Iris pigment epithelial cell (primary cell): ENCODE measurements at places on chromosomes 7 and 10.

- DNase-seq, result peak; percentile 86
Measured at GRCh38 chr10:92689663-92690210, at the start of gene HHEX. Gene HHEX (plus strand): TSS chr10:92689955. CDS start chr10:92689987, 32 bp downstream.

GRCh38 chr7:151129117-151129959 lies 38.2 kb downstream of the GBX1 start:
- DNase-seq, result no peak

DNA sequence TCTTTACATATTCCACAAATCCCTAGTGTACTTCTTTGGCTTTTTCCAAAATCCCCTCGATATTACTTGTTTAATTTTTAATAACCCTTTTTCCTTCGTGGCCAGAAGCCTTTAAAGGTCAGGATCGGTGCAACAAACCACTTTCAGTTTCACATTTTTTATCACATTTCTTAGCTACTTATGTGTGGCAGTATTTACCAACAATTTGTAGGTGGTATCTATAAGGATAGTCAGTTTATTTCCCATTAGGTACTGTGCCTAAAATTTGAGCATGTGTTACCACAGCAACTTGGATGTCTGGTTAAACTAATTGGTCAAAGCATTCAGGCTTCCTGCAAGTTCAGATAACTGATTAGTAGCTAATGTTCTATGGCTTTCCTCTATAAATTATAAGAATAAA lies 104.9 kb downstream of the CDK14 start:
- peak; percentile 41 for DNase-seq

- DNase-seq, result no peak
Measured at GRCh38 chr10:61919646-61920215, 18.2 kb downstream of the ARID5B start.

GRCh38 chr10:112991888-112992491 lies 41.9 kb downstream of the TCF7L2 start:
- DNase-seq, result no peak

DNA sequence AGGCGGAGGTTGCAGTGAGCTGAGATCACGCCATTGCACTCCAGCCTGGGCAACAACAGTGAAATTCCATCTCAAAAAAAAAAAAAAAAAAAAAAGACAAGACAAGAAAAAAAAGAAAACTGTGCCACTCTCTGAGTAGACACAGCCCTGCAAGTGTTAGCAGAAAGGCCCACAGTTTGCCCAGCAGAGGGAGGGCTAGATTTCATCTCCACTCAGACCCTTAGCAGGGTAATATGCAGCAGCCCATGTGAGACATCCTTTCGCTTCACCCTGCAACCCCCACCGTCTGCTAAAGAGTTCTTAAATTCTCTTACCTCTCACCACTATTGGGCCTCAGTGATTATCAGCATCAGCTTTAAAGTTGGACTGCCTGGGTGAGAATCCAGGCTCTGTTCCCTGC lies 38.2 kb downstream of the CTNNA3 start:
- DNase-seq, result no peak

DNA sequence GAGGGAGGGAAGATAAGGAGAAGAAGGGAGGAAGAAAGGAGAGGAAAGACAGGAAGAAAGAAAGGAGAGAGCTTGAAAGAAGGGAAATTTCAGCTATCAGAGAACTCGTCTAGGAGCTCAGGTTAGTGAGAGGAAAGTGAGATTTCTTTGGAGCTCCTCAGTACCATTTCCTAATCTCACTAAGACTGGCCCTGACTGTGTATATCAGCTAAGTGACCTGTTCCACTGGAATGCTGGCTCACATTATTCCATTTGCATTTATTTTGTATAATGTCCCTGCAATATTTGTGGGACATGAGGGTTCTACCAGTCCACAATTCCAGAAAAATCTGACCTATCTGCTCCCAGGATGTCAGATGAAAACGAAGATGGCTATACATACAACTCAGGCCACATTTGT lies 114.7 kb upstream of the CELF2 start:
- no peak for DNase-seq

- peak; percentile 4 for DNase-seq
Measured at GRCh38 chr10:32411797-32412498, 34.0 kb upstream of the CCDC7 start.

DNA sequence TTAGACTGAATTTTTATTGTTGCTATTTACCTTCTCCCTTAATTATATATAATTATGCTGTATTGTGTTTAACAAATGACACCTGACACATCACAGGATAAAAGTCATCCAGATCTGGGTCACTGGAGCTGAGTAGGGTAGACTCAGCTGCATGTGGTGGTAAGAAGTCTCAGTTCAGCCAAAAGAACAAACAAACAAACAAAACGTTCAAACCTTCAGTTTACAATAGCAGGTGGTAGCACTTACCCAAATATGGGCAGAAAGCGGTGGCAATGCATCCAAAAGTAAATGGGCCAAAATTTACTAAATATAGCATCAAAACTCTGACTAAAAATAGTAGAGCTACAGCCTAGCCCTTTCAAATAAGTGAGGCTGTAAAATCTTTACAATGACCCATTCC lies 42.2 kb downstream of the ZWINT start:
- no peak for DNase-seq

- DNase-seq, result peak; percentile 78
Measured at GRCh38 chr10:87750001-87750671, 67.9 kb downstream of the ATAD1 start.

- no peak for DNase-seq
Measured at GRCh38 chr7:69860486-69860885, 262.2 kb downstream of the AUTS2 start.

- DNase-seq, result no peak
Measured at GRCh38 chr10:61169294-61169693, 225.3 kb upstream of the RHOBTB1 start.

GRCh38 chr10:89637113-89637512 lies 7.9 kb downstream of the PANK1 start:
- DNase-seq, result no peak

DNA sequence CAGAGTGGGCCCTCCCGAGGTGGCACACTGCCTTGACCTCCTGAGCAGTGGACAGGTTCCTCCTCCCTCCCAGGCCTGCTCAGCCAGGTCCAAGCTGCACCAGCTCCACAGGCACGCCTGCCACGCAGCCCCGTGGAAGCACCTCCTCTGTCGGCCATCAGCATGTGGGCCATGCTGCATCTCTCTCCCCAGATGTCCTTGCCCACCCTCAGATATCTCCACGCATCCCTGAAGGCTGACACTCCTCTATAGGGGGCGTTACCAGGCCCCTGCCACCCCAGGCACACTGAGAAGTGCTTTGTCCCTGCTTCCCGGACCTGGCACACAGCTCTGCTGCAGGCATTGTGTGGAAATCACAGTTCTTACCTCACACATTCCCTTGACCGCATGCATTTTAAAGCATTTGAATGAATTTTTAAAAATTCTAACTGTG lies 598.5 kb downstream of the SDK1 start:
- no peak for DNase-seq

GRCh38 chr10:35637462-35637861 lies 4.6 kb downstream of the FZD8 start:
- no peak for DNase-seq

DNA sequence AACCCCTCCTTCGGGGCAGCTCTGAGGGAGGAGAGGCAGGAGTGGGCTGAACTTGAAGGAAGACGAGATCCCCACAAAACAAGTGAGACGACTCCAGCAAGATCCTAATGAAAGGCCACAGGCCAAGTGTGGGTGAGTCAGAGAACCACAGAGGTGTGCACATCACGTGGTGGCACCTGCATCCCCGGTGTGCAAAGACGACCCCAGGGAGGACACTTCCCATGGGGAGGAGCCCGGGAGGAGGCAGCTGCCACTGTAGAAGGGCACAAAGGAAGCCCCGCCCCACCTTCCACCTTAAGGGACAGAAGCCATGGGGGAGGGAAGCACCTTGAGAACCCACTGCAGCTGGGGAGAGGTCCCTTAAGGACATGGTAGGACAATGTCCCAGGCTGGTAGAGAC lies 45.7 kb downstream of the ESYT2 start:
- DNase-seq, result no peak

DNA sequence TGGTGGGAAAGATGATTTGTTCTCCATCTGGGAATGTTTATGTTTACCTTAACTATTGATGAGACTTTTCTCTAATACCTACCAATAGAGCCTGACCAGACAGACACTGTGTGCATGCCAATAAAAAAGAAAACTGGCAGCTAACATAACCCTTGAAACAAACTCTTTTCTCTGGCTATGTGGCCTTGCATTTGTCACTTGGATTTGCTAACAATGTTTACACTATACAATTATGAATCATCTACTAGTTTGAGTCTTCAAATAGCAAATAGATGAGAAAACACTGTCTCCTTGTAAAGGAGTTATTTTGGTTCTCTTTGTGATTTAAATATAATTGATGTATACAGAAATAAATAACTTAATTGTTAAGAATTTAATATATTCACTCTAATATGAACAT lies 273.1 kb downstream of the SEMA3D start:
- peak; percentile 58 for DNase-seq

- DNase-seq, result no peak
Measured at GRCh38 chr10:78763651-78764395, 304.9 kb upstream of the ZMIZ1 start.

- DNase-seq, result peak; percentile 32
Measured at GRCh38 chr7:83413424-83413823, 235.5 kb downstream of the SEMA3E start.

GRCh38 chr10:70937661-70938060 lies 49.3 kb upstream of the PCBD1 start:
- no peak for DNase-seq

GRCh38 chr10:103277713-103278536 lies 987 bp downstream of the INA start:
- no peak for DNase-seq

DNA sequence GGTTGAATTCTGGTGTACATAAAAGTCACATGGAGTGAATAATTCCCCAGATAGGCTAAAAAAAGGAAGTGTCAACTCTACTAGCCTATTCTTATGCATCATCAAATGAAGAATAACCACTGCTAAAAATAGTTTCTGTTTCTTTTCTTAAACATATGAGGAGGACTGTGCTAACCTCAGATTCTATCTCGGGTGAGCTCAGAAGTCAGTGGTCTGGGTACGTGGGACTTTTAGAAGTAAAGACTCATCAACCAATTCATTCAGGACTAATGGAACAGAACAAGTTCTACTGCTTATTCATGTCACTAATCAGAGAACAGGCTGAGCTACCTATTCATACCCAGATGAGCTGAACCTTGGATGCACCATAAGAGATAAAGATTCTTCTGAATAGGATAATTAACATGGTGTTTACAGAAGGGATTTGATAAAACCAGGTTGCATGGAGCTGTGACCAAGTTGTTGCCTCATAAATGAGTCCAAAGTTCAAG lies 9.5 kb upstream of the ASAH2 start:
- no peak for DNase-seq

DNA sequence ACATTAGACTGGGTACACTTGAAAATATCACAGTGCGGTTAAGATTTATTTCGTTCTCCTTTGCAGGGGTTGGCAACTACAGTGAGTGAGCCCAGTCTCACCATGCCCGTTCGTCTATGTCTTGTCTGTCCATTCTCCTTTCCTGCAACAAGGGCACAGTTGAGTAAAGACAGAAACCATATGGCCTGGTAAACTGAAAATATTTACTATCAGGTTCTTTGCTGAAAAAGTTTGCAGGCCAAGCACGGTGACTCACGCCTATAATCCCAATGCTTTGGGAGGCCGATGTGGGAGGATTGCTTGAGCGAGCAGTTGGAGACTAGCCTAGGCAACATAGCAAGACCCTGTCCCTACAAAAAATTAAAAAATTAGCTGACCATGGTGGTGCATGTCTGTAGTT lies 11.4 kb upstream of the KCTD7 start:
- DNase-seq, result peak; percentile 50

DNA sequence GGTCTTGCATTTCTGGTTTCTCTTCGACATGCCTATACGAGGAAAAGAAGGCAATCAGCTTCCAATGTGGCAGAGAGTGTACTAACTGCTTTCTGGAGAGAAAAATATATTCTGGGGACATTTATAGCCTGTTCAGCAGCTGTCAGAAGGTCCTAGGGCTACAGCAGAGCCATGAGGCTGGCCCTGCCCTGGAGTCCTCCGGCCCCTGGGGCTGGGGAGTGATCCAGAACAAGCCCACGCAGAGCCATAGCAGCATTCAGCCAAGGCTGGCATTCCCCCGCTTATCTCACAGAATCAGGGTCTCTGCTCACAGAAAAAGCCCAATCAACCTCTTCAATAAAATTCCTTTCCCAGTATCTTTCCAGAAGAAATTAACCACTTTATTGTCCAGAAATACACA lies 48.9 kb downstream of the FZD1 start:
- no peak for DNase-seq

GRCh38 chr10:85643845-85644525 lies 722.6 kb downstream of the GRID1 start:
- no peak for DNase-seq

GRCh38 chr10:124160943-124161582 lies 67.7 kb upstream of the CHST15 start:
- no peak for DNase-seq

GRCh38 chr7:50476953-50477625 lies 26.9 kb upstream of the FIGNL1 start:
- no peak for DNase-seq

GRCh38 chr10:75924309-75924902 lies 493.0 kb downstream of the LRMDA start:
- DNase-seq, result no peak

DNA sequence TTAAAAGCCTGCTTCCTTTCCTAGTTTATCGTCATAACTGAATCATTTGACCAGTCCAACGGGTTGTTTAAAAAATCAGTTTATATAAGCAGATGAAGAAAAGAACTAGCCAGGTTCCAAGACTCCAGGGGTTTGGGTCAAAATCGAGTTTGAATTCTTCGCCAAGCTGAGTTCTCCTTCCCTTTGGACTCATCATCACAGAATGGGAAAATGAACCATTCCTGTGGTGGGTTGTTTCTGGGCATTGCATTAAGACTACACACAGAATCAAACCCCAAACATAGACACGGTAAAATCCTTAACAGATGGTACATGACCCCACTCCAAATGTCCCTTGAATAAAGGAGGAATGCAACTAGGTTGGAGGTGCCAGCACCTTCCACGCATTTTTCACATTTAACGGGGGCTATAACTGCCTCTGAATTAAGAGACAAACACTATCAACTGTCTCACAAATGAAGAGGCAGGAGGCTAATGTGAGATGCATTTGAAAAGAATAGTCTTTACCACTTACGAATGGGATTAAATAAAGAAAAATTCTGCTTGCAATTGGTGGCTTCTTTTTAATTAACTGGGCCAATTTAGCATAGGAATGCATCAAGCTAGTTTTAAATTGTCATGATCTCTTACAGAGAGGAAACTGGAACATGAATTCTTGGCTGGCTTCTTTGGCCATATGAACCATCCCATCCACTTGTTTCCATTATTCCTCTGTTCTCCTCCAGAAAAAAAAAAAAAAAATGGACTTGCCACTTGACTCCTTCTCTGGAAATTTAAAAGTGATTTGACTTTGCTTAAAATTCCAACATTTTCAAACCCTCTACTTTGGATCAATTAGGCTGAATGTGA lies 61.1 kb downstream of the CHST15 start:
- DNase-seq, result no peak

DNA sequence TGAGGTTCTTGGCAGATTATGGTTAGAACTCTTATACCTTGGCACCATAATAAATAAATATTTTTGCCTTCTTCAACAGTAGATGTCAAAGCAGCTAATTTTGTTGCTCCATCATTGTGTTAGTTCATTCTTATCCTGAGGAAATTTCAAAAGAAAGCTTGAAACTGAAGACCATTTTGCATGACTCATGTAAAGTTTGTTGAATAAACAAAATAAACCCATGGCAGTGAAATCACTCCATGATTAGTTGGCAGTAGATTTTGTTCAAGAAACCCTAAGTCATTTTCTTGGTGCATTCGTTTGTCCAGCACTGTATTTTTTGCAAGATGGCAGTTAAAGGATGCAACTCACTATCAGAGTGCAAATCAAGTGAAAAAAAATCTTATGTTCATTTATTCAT lies 91.6 kb downstream of the HECW1 start:
- DNase-seq, result peak; percentile 75

- no peak for DNase-seq
Measured at GRCh38 chr10:35770817-35771355, 128.8 kb upstream of the FZD8 start.
